Spleen (tissue), 13 donors: ENCODE measurements at places on chromosomes 2 and 18. TPM values are rescaled to one million over a fixed set of nuclear protein-coding genes. Genes with fewer than 3 reads are reported as not detected.

DNA sequence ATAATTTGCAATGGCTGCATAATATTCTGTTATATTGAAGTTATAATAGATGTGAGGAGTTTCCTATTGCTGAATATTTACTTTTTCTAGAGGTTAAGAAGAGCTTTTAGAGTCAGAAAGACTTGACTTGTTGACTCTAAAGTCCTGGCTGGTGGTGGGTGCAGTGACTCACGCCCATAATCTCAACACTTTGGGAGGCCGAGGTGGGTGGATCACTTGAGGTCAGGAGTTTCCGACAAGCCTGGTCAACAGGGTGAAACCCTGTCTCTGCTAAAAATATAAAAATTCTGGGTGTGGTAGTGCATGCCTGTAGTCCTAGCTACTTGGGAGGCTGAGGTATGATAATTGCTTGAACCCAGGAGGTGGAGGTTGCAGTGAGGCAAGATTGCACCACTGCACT, 33.9 kb upstream of the ATIC start:
- no peaks in the 10 kb centered on the region for H3K4me1 ChIP-seq
- H3K27me3 ChIP-seq, result no peaks in the 10 kb centered on the region
- no peak overlapping the region for H3K4me3 ChIP-seq
- no peaks in the 10 kb centered on the region for H3K36me3 ChIP-seq
- H3K27ac ChIP-seq, result no peak overlapping the region

- peak; percentile 51 for DNase-seq
- no peak overlapping the region for H3K27ac ChIP-seq
- H3K36me3 ChIP-seq, result no peaks in the 10 kb centered on the region
- H3K4me1 ChIP-seq, result no peaks in the 10 kb centered on the region
Observed at GRCh38 chr2:239919774-239920692, 105.1 kb downstream of the NDUFA10 start.

DNA sequence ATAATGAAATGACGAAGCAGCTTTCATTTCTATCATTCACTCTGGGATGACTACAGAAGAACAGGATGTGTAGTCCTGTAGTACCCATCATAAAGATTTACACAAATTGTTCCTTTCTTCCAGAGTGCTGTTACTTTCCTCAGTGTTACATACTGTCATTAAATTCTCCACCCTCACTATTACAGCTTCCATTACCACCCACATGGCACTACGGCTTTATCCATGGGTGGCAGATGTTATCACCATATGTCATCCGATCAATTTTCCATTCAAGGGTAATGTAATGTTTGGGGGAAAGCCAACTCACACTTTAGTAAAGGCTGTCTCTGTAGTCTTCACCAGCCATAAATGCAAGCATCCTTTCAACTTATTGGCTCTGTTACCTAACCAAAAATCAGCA, 7.1 kb upstream of the CSRNP3 start:
- H3K27ac ChIP-seq, result no peak overlapping the region
- H3K4me3 ChIP-seq, result no peak overlapping the region
- no peaks in the 10 kb centered on the region for H3K36me3 ChIP-seq
- no peaks in the 10 kb centered on the region for H3K4me1 ChIP-seq

- no peaks in the 10 kb centered on the region for H3K36me3 ChIP-seq
- no peak overlapping the region for H3K27ac ChIP-seq
- no peaks in the 10 kb centered on the region for H3K27me3 ChIP-seq
- H3K4me1 ChIP-seq, result peaks cover 11% of the 10 kb centered on the region
- H3K4me3 ChIP-seq, result no peak overlapping the region
Observed at GRCh38 chr2:102437122-102437521, 14.2 kb downstream of the IL18RAP start.

- H3K27me3 ChIP-seq, result no peaks in the 10 kb centered on the region
- H3K36me3 ChIP-seq, result peaks cover 76% of the 10 kb centered on the region
- H3K27ac ChIP-seq, result no peak overlapping the region
- no peak for DNase-seq
Observed at GRCh38 chr2:238027591-238028415, 33.0 kb upstream of the SCLY start.

DNA sequence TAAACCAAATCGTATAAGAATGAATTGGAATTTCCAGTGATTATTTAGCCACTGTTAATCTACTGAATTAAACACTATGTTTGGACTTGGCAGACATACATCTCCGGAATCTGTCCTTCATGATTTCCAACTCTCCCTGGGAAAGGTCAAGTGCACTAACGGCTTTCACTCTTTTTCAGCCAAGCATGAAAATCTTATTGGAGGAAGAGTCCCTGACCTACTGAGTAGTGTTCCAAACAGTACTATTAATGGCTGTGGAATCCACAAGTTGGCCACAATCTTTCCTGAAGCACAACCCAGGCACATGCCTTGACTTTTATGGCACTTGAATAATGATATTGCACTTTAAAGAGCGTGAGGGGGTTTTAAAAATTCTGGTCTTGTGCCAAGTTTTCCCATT, 318.9 kb upstream of the RND3 start:
- no peaks in the 10 kb centered on the region for H3K4me1 ChIP-seq
- no peak for DNase-seq
- H3K27ac ChIP-seq, result no peak overlapping the region
- H3K36me3 ChIP-seq, result no peaks in the 10 kb centered on the region

GRCh38 chr2:64327129-64327509, 126.8 kb upstream of the LGALSL start:
- H3K4me3 ChIP-seq, result no peak overlapping the region
- H3K27ac ChIP-seq, result peak overlapping the region; percentile 49
- peaks cover 28% of the 10 kb centered on the region for H3K4me1 ChIP-seq
- no peak for DNase-seq

DNA sequence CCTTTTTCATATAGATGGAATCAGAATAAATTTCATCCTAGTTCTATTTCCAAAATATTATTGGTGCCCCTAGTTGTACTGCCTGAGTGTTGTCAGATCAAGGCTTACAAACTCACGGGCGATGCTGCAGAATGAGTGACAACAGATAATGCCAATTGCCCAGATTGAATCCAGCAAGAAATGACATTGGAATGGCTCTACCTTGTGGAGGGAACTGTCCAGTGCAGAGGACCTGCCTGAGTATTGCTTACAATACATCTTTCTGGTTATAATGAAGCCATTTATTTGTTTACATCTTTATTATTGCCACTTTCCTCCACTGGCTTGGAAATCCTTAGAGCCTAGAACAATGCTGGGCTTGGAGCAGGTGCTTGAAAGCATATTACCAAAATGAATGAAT, 7.8 kb upstream of the IL1R2 start:
- no peak overlapping the region for H3K27ac ChIP-seq
- no peaks in the 10 kb centered on the region for H3K36me3 ChIP-seq
- peaks cover 16% of the 10 kb centered on the region for H3K4me1 ChIP-seq
- no peaks in the 10 kb centered on the region for H3K27me3 ChIP-seq
- no peak for DNase-seq

DNA sequence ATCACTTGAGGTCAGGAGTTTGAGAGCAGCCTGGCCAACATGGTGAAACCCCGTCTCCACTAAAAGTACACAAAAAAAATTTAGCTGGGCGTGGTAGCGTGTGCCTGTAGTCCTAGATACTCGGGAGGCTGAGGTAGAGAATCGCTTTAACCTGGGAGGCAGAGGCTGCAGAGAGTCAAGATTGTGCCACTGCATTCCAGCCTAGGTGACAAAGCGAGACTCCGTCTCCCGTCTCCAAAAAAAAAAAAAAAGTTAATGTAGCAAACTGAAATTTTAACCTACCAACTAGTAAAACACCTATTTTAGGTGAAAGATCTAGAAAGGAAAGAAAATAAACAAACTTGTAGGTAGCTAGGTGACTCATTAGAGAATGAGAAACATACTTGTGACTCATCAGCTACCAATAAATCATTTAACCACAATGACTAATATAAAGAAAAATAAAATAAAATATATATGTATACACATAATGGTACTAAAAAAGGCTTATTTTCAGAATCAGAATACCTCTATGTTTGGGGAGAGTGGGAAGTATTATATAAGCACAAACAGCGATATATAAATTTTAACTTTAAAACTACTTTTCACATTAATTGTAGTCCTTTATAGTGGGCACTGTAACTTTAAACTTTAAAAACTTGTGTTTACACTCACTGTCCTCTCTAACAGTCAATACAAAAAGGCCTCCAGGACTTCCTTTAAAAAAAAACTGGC, 36.6 kb downstream of the DARS1 start:
- H3K27ac ChIP-seq, result no peak overlapping the region
- H3K4me3 ChIP-seq, result no peak overlapping the region
- no peaks in the 10 kb centered on the region for H3K4me1 ChIP-seq
- no peak for DNase-seq
- H3K27me3 ChIP-seq, result no peaks in the 10 kb centered on the region

LRP1B gene
- total RNA-seq, result 0.85 TPM

DNA sequence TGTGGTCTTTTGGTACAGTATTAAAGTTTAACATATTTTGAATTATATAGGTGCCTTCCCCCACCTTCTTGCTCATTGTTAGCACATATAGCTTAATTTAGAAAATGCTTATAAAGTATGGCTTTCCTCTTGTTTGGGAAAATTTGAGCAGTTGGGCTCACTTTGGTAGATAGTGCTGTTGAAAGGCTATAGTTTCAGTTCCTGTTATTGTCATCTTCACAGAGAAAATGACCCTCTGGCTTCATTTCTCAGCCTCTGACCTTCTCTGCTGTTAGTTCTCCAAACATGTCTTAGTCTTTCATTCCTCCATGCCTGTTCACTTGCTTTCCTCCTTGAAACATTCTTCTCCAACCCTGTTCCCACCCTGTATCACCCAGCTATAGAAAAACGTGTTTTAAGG, 200.6 kb downstream of the WDR7 start:
- no peak overlapping the region for H3K27ac ChIP-seq
- no peaks in the 10 kb centered on the region for H3K36me3 ChIP-seq
- no peak overlapping the region for H3K4me3 ChIP-seq
- no peaks in the 10 kb centered on the region for H3K4me1 ChIP-seq
- no peak for DNase-seq
- no peaks in the 10 kb centered on the region for H3K27me3 ChIP-seq

- H3K27me3 ChIP-seq, result no peaks in the 10 kb centered on the region
- no peak for DNase-seq
- no peaks in the 10 kb centered on the region for H3K4me1 ChIP-seq
- H3K4me3 ChIP-seq, result no peak overlapping the region
Observed at GRCh38 chr18:72973841-72974240, 106.1 kb upstream of the NETO1 start.

LINC00305 gene
- total RNA-seq, result not detected

GRCh38 chr2:134675314-134675713, 43.5 kb downstream of the TMEM163 start:
- H3K4me3 ChIP-seq, result no peak overlapping the region
- no peaks in the 10 kb centered on the region for H3K27me3 ChIP-seq
- H3K36me3 ChIP-seq, result no peaks in the 10 kb centered on the region
- DNase-seq, result no peak
- peaks cover 57% of the 10 kb centered on the region for H3K4me1 ChIP-seq

DNA sequence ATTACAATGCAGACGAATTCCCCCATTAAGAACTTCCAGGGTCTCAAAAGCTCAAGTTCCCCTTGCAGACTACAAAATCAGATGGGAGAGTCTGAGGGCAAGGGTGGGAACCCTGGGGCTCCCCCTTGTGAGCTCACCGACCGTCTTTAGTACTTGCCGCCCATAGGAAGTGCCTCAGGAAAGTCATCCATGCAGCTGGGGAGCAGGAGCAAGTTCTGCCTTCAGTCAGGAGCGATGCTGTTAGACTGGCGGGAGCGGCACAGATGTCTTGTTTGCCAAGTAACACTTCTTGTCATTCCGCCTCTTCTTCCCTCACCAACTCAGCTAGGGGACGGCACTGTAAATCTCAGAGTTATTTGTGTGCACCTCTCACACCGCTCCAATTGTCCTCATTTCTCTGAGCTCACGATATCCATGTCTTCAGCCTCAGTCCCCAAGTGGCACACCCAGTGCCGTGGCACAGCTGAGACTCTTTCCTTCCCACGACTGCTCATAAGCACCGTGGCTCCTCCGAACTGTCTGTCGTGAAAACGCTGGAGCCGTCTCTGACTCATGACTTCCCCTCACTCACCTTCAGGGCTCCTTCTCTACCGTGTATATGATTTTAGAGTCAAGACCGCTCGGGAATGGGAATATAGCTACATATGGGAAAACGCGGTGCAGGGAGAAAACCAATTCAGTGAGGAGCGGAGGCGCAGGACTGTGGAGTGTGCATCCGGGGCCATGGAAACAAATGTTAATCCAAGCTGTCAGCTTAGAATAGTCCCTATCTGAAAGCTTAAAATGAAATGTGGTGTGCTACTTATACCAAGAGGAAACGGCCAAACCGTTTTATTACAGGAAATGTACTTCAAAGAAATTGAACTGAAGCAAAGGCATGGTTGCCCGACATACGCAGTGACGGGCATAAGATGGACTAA, 34.0 kb downstream of the UXS1 start:
- H3K36me3 ChIP-seq, result peaks cover 8% of the 10 kb centered on the region
- H3K4me1 ChIP-seq, result peaks cover 32% of the 10 kb centered on the region
- no peaks in the 10 kb centered on the region for H3K27me3 ChIP-seq
- H3K27ac ChIP-seq, result peak overlapping the region; percentile 88
- peak overlapping the region; percentile 33 for H3K4me3 ChIP-seq
- DNase-seq, result peak; percentile 77

DNA sequence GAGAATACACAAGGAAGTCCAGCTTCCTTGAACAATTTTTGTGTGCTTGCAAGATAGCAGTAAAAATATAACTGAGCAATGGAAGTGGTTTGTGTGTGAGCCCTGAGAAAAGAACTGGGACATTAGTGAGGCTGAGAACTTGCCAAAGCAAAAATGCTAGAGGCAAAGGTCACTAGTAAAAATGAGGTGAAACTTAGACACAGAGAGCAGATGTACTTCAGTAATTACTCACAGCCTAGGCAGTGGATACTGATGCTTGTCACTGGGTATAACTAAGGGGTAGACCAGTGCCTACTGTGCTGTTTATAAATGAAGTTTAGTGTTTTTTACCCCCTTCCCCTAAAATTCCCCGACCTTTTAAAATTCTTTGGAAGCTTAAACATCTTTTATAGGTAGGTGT, 450.1 kb downstream of the LPIN1 start:
- H3K4me3 ChIP-seq, result no peak overlapping the region
- no peaks in the 10 kb centered on the region for H3K4me1 ChIP-seq
- no peak overlapping the region for H3K27ac ChIP-seq

SKA1 gene
- 4.2 TPM for total RNA-seq

DNA sequence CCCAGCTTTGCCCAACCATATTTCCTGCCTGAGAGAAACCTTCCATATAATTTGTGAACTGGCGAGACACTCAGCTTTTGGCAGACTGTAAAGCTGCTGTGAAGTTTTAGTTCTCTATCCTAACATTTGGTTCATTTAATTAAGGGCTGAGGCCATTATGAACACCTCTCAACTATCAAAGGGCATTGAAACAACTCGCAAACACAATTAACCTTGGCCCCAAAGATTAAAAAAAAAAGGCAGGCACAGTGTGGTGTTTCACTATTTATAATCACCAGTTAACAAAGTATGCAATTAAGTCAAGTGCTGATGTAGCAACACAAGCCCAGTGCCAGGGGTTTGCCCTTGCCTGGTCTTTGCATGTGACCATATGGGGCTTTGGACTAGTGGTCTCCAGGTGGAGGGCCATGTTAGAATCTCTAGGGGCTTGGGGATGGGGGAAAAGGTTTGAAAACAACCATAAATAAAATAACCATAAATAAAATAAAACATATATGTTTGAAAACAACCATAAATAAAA, 297.6 kb upstream of the SKOR2 start:
- no peak overlapping the region for H3K27ac ChIP-seq
- no peak overlapping the region for H3K4me3 ChIP-seq
- no peaks in the 10 kb centered on the region for H3K27me3 ChIP-seq
- DNase-seq, result no peak

CTDP1 gene
- 33.3 TPM for total RNA-seq
